Gastrocnemius medialis (tissue), 4 donors: ENCODE measurements at places on chromosomes 3 and 15. TPM values are rescaled to one million over a fixed set of nuclear protein-coding genes. Genes with fewer than 3 reads are reported as not detected.

DNA sequence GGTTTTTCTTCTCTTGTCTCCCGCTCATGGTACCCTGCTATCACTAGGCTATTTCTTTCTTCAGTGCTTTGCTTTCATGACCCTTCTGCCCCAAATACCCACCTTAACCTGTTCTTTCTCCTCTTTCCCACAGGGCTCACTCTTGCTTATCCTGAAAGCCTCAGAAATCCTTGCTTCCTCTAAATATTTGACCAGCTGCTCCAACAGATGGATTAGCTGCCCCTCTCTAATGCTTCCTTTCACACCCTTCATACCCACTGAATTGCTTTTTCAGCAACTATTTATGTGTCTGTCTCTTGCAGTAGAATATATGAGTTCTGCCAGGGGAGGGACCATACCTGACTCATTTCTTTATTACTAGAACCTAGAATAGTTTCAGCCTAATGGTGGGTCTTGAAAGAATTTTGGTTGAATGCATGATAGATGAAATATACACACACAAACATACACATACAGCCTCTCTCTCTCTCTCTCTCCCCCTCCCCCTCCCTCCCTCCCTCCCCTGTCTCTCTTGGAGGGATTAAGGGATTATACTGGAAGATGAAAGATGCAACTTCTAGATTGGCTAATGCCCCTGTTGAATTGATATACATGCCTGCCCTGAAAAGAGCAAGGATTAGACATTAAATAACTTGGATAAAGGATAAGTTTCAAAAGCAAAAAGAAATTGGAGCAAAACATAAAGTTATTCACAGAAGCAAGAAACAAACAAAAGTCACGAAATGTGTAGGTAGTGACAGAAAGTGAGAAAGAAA lies 95.0 kb upstream of the GADL1 start:
- DNase-seq, result no peak

DNA sequence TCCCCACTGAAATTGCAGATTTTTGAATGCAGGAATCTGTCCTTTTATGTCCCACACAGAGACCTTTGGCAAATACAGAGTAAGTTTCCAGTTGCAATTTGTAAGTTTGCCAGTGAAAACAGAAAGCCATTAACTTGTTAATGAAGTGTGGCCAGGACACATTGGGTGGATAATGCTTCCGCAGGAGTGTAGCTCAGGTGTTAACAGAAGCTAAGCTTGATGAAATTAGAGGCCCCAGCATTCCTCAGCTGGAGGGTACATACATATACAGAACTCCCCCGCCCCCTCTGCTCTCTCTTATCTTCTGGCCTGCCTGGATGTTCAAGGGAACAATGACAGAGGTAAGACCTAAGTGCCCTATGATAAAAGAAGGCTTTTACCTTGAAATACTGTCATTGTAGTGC lies 8.1 kb upstream of the LRRC2 start:
- DNase-seq, result no peak

DNA sequence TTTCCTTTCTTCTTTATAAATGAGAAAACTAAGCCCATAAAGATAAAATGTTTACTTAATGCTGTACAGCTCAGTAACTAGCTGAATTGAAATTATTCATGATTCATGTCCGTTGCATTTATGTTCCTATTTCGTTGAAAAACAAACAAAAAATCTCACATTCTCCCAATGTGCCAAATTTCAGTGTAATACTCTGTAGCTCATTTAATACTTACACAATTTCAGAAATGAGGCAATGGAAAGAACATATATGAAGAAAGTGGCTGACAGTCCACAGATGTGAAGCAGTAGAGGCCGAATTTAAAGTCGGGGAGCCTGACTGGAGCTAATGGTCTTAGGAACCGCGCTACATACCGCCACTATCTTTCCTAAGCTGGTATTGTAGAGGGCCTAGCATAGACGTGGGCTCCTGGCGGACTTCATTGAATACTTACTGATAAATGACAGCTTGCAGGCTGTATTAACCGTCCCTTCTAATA lies 651 bp downstream of the PLSCR2 start:
- DNase-seq, result no peak

- no peak for DNase-seq
Observed at GRCh38 chr15:52780172-52780980, 9.8 kb downstream of the ONECUT1 start.

- DNase-seq, result no peak
Observed at GRCh38 chr3:86954226-86954625, 36.7 kb downstream of the VGLL3 start.

GRCh38 chr3:139639662-139640061 lies 38.1 kb downstream of the NMNAT3 start:
- DNase-seq, result no peak

DNA sequence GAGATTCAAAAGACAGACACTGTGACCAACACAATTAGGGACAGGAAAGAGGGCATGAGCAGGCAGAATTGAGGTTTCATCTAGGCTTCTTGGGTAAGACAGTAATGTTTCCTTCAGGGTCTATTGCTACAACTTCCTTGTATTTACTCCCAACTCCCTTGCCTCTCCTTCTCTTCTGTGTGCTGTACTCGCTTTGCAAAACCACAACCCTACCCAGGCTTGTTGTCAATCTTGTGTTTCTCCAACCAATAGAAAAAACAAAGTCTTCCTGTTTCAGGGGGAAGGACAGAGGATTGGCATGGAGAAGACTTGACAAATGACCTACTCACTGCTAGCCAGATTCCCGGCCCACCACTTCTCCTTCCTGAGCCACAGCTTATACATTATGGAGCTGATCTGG lies 36.3 kb upstream of the MASP1 start:
- no peak for DNase-seq

Gene CLDN16
- total RNA-seq, result not detected

Gene FANCD2OS
- not detected for total RNA-seq
